ENCODE measurements at places on chromosomes 4 and X. TPM values are rescaled to one million over a fixed set of nuclear protein-coding genes. Genes with fewer than 3 reads are reported as not detected.

FOXR2 gene
- polyA plus RNA-seq, result not detected

PRSS12 gene
- not detected for polyA plus RNA-seq

IL2 gene
- polyA plus RNA-seq, result not detected

- no peak for DNase-seq
Observed at GRCh38 chr4:20474119-20474518, 222.4 kb downstream of the SLIT2 start.

DNA sequence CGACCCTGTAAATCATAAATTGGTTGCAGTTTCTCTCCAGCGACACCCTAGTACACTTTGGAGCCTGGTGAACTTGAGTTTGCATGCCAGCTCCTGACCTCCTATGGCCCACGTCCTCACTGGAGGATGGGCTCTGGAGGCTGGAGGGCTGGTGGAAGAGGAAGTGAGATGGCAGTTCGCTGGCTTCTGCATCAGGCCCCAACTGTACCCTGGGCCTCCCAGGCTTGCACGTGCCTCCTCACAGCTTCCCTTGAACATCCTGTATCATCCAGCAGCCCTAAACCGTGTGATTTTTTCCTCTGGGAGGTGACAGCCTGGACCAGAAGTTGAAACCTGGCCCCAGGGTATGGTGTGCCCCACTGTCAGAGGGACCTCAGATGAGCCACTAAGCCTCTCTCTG lies 78.5 kb downstream of the HTRA3 start:
- DNase-seq, result no peak

GRCh38 chr4:8938623-8939022 lies 67.0 kb upstream of the HMX1 start:
- DNase-seq, result no peak

GRCh38 chrX:152989292-152989658 lies 4.6 kb downstream of the PNMA5 start:
- DNase-seq, result peak; percentile 43

- DNase-seq, result no peak
Observed at GRCh38 chr4:43564591-43564990, 672.1 kb downstream of the GRXCR1 start.

DNA sequence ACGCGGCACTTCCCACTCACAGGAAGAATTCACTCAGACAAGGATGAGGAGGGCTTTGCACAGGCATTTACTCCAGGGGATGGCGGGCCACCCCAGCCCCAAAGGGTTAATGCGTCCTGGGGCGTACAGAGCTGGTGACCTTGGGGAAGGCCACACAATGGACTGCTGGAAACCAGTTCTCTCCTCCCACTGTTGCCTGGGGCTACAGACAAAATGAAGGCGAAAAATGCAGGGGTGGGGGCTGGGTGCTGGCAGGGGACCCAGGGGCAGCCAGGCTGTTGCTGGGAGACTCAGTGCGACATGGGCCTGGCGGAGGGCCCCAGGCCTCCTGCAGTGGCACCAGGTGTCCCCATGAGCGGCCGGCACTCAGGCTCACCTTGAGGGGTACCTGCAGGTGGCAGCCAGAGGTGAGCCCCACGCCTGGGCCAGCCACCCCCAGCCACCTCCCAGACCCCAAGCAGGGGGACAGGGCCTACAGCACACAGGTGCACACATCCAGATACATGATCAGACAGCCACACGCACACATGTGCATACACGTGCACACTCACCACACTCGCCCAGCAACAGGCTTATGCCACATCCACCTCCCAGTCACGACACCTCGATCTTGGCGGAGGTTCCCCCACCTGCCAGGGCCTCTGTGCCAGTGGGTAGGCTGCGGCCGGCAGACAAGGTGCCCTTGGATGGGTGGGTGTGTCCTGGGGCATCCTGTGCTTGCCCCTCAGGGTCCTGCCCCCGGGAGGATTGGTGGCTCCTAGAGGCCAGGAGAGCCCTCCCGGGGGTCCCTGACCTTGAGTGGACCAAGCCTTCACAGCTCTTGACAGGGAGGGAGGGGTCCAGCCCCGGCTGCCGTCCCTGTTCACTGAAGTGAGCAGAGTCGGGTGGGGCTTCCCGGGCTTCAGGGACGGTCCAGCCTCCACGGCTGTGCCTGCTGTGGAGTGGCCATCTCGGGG lies 13.1 kb downstream of the NAT8L start:
- DNase-seq, result no peak

Data from B cell (primary cell).